Epithelial cell of prostate (primary cell): ENCODE measurements at places on chromosomes 2 and 18.

DNA sequence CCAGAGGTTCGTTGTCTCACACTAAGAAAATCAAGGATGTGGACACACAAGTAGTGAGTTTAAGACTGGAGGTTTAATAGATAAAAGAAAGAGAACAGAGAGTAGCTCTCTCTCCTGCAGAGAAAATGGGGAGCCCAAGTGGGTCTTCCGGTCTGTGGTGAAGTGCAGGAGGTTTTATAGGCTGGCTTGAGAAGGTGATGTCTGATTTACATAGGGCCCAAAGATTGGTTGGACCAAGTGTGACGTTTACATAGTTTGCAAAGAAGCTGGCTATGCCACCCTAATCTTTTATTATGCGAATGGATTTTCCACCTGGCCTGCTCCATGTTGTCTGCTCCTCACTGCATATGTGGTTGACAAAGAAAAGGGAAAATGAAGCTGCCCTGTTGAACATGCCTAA lies 430.4 kb upstream of the TRIB2 start:
- no peak for DNase-seq

DNA sequence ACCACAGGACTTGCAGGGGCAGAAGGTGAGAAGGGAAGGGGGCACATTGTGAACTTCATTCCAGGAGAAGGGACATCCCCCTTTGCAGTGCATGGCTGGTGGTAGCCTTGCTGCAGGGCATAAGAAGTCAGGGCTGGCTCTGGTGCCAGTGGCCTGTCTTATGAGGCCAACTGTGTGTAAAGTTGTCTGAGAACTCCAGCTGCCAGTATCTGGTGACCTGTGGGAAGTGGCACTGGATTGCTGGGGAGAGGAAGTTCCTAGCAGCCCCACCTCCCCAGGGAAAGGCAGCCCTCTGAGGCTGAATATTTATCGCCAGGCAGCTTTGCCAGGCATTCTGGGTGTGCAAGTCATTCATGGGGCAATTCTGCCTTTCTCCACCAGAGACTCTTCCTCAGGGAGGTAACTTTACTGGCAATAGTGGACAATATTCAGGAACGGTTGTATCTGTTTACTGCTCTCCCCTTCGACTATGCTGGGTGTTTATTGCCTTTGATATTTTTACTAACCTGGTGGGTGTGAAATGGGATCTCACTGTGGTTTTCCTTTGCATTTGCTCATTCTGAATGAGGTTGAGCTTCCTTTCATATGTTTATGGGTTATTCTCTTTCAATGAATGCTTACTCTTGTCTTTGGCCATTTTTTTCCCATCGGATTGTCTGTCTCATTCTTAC lies 12.3 kb downstream of the TRPM8 start:
- DNase-seq, result no peak

DNA sequence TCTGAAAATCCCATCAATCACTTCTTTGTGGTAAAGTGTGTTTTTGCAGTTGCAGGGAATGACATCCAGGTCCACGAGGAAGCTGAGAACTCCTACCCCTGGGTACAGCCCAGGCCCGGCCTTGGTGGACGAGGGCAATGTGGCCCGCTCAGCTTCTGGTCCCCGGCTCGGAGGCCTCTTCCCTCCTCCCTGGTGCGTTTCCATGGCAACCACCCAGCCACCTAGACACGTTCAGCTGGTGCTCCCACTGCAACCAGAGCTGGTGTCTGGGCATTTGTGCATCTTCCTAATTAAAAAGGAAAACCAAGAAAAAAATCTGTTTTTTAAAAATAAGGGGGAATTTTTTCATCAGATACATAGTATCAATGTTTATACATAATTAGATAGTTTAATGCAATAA lies 603.6 kb upstream of the SALL3 start:
- DNase-seq, result no peak

- no peak for DNase-seq
These were observed 60.6 kb downstream of the SERTAD2 start for GRCh38 chr2:64593035-64593655.

- no peak for DNase-seq
These were observed 674.7 kb downstream of the PLCL1 start for GRCh38 chr2:198479065-198479464.

DNA sequence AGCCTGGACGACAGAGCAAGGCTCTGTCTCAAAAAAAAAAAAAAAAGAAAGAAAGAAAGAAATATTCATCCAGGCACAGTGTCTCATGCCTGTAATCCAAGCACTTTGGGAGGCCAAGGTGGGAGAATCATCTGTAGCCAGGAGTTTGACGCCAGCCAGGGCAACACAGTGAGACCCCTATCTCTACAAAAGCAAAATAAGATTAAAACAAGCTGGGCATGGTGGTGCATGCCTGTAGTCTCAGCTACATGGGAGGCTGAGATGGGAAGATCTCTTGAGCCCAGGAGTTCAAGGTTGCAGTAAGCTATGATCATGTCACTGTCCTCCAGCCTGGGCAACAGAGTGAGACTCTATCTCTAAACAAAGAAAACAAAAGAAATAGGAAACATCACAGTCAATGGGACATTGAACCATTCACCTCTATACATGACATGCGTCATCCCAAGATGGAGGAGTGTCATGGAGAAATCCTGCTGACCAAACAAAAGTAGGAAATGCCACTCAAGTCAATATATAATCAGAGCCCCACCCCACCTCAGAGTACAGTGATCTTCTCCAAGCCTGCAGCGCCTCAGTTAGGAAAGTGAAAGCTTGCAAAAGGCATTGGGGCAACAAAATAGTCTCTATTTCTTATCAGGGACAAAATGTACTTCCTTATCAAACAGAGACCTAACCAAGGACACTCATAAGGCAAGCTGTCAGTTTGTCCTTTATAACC lies 9.8 kb downstream of the FEV start:
- DNase-seq, result no peak

DNA sequence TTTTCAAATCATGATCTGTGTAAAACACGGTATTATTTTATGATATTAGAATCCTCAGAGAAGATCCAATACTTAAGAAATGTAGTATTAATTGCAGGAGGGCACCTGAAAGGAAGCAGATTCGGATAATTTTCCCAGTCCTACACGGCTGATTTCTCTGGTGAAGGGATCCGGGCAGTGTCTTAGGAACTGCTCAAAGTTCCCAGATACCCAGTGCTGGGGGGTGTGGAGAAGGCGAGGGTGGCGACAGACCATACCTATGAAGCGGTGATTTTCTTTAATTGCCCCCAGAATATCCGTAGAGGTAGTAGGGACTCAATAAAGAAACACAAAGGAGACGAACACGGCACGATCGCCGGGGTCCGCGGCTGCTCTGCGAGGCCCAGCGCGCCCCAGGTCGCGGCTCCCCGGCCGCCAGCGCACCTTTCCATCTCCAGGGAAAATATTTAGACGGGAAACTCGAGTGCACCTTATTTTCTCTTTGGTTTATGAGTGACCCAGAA lies 1.4 kb upstream of the SOX11 start:
- DNase-seq, result no peak

DNA sequence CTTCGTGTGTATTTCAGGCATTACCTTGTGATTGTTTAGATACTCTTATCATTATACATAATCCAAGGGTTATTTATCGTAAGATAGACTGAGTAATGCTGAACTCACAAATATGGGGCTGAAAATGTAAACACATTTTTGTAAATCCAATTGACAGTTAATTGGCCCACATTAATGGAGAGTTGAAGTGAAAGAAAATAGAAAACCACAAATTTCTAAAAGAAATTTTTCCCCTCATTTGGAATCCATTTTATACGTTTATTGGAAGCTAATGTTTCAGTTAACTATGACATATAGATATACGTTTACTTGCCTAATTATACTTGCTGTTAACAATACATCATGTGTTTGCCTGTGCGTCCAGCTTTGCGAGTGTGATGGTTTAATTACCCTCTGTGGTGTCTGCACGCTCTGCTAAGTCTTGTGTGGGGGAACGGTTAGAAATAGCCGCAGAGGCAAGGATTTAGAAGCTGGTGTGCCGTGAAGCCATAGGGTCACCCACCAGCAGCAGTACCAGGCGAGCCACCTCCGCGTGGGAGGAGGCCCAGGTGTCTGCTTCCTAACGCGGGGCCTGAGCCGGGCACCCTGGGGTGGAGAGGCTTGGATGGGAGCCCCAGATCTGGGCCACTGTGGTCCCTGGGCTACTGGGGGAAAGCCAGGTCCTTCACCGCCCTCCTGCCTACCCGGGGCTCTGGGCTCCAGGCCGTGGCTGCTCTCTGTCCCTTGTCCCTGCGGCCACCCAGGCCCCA lies 38.0 kb downstream of the TSHZ1 start:
- DNase-seq, result no peak

GRCh38 chr2:37674946-37675345 lies 3.5 kb upstream of the CDC42EP3 start:
- DNase-seq, result no peak

DNA sequence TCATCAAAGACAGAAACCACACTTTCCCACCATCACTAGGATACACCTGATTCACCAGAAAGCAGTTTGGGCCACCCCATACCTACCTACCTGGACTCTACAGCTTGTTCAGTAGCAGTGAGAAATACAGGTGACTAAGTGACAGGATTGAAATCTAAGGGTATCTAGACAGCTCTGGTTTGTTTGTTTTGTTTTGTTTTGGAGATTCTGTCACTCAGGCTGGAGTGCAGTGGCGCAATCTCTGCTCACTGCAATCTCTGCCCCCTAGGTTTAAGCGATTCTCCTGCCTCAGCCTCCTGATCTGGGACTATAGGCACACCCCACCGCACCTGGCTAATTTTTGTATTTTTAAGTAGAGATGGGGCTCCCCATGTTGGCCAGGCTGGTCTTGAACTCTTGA lies 3.1 kb downstream of the TTC21B start:
- no peak for DNase-seq

GRCh38 chr2:181197140-181197760 lies 216.8 kb downstream of the UBE2E3 start:
- no peak for DNase-seq

- DNase-seq, result no peak
These were observed 150.6 kb upstream of the AGAP1 start for GRCh38 chr2:235343156-235343774.

DNA sequence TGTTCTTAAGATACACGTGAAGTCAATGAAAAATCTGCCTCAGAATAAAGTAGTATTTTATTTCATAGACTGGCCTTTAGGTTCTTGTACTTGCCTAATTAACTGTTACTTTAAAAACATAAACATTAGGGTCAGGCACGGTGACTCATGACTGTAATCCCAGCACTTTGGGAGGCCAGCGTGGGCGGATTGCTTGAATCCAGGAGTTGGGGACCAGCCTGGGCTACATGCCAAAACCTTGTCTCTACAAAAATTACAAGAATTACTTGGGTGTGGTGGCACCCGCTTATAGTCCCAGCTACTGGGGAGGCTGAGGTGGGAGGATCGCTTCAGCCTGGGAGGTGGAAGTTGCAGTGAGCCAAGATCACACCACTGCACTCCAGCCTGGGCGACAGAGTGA lies 16.0 kb upstream of the SNORC start:
- peak; percentile 10 for DNase-seq

- DNase-seq, result no peak
These were observed 59.8 kb downstream of the USP34 start for GRCh38 chr2:61411109-61411508.

GRCh38 chr2:118145207-118145606 lies 56.9 kb downstream of the INSIG2 start:
- no peak for DNase-seq

DNA sequence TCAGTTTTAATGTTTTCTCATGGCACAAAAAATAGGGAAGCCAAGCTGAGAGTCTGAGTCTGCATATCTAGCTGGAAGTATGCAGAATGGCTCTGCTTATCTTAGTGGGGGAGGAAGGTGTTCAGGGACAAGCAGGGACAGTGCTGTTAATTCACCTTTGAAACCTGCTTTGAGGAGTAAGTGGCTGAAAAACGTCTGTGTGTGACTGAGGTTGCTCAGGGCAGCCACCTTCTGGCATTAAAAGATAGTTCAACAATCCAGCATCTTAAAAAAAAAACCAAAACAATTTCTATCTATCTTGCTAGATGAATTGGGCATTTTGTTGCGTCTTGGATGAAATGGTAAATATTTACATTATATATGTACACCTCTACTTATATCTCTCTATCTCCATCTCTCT lies 2.0 kb upstream of the TRPM8 start:
- DNase-seq, result no peak

DNA sequence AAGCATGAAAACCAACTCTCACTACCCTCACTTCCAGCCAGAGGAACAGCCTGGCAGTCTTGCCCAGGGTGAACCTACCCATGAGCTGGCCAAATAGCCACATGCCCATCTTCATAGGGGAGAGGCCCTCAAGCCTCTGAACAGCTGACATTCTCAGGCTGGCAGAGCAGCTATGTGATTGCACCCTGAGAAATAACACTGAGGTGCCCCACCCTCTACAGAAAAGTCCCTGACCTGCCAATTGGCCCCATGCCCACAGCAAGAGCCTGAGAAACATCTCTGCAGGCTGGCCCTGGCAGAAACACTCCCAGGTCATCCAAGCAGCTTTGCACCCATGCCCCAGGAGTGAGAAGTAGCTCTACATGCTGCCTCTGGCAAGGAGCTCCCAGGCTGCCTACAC lies 127.4 kb upstream of the OTX1 start:
- peak; percentile 6 for DNase-seq

- no peak for DNase-seq
These were observed 3.2 kb upstream of the DYTN start for GRCh38 chr2:206721256-206721920.
